Tibial artery (tissue), 4 donors: ENCODE measurements at places on chromosomes 12 and 14.

DNA sequence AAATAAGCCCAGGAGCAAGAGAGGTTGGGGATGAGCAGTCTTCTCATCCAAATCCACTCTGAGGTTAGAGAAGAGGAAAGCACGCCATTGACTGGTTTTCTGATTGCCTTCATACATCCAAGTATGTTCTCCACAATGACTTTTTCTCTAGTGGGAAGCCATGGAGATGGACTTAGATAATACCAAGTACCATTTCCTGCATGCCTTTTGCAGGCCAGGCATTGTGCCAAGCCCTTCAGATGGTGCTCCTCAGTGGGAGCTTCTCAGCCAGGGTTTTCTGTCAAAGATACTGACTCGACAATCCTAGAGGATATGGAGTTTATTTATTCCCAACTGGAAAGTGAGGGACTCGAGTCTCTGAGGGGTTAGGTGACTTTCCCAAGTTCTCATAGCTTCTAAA, 218.0 kb downstream of the ZFP36L1 start:
- peak; percentile 63 for DNase-seq

- no peak for DNase-seq
These were observed 188.7 kb upstream of the ARID2 start for GRCh38 chr12:45540661-45541341.

GRCh38 chr12:116236148-116236731, 41.3 kb downstream of the MED13L start:
- peak; percentile 40 for DNase-seq

- DNase-seq = no peak
These were observed 75.2 kb downstream of the FIGNL2 start for GRCh38 chr12:51773145-51773869.

- DNase-seq = no peak
These were observed 17.6 kb downstream of the CHGA start for GRCh38 chr14:92940543-92940942.

- no peak for DNase-seq
These were observed 32.4 kb downstream of the FERMT2 start for GRCh38 chr14:52918486-52918885.

DNA sequence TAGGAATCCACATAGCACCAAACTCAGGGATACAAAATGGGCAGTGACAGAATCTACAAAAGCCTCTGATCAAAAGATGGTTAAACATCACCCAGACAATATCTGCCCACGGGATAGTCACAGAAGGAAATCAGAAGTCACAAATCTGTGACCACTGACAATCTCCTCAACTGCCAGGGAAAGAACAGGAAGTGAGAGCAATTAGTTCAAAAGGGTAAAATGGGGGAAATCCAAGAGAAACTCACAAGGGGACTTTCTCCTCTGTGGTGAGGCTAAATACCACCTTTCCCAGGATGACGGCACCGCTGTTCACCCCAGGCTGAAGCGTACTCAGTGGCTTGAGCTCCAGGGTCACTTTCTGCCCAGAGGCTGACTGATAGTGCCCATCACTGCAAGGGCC, 10.7 kb downstream of the TTC5 start:
- DNase-seq = no peak

DNA sequence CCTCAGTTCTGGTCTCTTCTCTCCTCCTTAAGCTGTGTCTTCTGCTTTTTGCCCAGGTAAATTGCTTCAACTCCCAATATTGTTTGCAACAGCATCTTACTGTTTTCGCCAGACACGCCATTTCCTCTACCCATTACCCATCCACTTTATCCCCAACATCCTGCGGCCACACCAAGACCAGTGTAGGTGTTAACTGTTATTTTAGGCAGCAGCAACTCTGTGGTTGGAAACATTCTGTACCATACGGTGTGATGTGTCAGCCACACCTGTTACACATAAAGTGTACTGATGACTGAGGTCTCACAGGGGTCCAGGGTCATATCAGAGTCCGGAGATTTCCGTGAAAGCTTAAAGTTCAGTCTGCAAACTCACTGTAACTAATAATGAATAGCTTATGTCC, 21.8 kb upstream of the KLRD1 start:
- no peak for DNase-seq

DNA sequence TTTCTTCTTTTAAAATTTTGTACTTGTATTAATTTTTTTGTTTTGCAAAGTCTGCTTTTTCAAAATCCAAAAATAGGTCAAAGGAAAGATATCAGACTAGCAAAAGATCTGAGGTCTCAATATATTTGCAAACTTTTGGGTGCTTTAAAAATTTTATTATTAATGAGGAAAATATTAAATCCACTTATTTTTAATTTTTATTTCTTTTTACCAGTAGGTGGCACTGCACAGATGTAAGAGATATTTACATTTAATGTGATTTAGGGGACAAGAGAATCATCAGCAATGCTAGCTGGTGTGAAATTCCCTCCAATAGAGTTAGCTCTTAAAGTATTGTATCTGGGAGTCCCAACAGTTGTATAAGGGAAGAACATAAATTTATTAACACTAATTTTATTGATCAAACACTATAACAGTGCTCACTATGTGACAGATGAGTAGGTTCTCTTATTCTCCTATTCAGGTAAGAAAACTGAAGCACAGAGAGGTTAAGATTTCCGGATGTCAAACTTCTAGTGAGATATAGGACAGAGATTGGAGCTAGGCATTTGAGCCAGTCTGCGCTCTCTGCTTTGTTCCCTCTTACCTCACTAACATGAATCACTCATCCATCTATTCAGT, 30.5 kb downstream of the ALX1 start:
- DNase-seq = no peak

GRCh38 chr14:49907186-49907585, 14.3 kb downstream of the ARF6 start:
- DNase-seq = no peak

- DNase-seq = no peak
These were observed 606 bp downstream of the CINP start for GRCh38 chr14:102362084-102362483.

- DNase-seq = no peak
These were observed 2.1 kb downstream of the GNPTAB start for GRCh38 chr12:101828463-101829196.

DNA sequence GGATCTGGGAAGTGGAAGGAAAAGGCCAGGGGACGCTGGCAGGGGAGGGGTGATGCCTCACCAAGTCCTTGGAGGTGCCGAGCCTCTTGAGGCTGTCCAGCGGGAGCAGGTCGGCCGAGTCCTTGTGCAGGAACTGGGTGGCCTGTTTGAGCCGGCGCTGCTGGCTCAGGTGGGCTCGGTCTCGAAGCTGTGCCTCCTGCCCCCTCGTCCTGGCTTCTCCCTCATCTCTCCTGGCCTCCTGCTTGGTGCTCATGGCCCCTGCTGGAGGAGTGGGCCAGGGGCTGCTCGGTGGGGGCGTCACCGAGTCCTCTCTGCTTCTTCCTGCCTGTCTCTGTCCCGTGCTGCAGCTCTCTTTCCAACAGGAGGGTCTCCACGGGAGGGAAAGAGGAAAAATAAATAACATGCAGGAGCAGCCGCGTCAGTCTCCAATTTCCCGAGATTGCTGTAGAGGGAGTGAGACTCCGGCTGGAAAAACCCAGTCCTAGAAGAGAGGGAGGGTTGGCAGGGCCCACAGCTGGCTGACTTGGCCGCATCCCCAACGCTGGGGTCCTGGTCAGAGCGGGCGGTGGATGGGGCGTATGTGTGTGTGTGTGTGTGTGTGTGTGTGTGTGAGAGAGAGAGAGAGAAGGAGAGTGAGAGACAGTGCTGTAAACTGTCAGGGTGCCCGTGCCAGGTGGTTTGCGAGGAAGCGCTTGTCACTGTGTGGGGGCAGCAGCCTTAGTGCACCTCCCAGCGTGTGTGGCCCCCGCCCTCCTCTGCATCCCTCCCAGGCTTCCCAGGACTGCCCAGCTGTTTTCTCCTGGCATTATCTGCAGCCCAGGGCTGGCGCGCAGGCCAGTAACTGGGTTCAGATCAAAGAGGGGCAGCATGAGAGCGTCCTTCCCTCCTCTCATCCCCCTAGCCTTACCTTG, at the start of gene NRIP2:
Gene NRIP2, minus strand, starts transcription at position 455 of the 911 bp plus-strand sequence. Its CDS starts 52 bp downstream, at position 403.
- no peak for DNase-seq

DNA sequence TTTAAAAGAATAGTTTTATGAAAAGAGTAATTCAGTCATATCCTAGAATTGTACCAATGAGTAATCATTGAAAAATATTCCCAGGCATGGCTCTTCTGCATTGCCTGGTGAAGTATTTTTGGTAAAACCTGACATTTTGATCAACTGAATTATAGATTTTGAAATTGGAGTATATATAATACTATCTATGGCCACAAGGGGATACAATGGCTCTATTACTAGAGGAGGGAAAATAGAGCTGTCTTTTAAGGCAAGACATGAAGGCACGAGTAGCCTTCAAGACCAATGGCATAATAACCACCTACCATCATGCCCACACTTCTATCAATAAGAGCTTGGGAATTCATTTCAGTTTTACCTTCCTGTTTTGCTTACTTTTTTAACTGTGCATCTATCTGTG, 1241.4 kb upstream of the TMEM132C start:
- no peak for DNase-seq

DNA sequence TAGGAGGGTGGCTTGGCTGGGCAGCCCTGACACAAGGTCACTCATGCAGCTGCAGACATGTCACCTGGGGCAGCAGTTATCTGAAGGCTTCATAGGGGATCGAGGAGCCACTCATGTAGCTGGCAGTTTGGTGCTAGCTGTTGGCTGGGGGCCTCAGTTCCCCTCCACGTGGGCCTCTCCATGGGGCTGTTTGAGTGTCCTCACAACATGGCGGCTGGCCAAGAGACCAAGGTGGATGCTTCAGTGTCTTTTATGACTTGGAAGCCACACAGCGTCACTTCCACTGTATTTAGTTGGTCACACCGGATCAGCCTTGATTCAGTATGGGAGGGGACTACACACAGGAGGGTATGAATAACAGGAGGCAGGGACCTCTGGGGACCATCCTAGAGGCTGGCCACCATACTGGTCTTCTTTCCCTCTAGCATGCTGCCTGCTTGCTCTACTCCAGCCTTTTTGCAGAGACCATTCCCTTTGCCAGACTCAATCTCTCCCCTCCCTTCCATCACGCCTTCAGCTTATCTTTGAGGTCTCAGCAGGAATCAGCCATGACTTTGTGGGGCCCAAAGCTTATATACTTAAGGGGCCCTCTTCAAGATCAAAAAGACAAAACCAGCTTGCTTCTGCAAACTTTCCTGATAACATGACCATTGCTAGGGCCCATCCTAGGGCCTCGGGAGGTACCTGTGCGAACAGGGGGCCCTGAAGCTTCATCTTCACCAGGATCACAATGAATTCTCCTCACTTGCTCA, 53.4 kb downstream of the RPH3A start:
- no peak for DNase-seq

DNA sequence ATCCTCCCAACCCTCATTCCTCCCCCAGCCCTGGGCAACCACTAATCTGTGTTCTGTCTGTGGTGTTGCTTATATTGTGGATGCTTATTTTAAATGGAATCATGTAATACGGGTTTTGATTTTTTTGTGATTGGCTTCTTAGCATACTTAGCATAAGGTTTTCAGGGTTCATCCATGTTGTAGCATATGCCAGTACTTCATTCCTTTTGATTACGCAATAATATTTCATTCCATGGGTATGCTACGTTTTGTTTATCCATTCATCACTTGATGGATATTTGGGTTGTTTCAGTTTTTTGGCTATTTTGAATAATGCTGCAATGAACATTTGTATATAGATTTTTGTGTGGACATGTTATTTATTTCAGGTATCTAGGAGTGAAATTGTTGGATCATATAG, 82.9 kb downstream of the TSPAN9 start:
- DNase-seq = no peak

DNA sequence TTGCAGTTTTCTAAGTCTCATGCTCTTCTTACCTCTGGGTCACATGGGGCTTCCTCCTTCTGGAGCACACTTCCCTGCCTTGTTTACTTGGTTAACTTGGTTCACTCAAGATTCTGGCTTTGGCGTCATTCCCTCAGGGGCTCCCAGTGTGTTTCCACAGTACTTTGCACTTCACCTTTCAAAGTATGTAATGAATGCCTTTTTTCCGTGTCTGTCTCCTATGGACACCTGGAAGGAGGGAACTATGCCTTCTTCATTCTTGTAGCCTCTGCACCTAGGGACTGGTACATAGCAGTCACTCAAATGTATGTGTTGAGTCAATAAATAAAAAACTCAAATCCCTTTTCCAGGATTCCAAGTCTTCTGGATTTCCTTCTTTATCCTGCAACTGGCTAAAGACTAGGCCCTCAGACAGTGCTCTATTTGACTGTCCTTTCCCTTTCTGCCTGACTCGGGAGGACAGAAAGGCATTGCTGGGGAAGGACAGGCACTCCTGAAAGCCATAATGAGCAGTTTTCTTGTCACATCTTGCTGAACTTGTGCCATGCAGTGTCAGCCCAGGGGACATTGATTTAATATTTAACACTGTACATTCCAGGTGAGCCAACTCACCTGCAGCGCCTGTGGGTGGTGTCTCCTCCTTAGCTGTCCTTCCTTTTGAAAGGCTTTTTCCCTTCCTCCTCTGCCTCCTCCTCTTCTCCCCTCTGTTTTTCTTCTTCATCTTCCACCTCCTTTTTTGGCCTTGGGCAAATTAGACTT, 12.8 kb downstream of the MYRFL start:
- DNase-seq = no peak

- DNase-seq = no peak
These were observed 83.0 kb upstream of the FUT8 start for GRCh38 chr14:65329481-65329880.

GRCh38 chr12:108833355-108833733, 24.0 kb downstream of the SSH1 start:
- DNase-seq = no peak

GRCh38 chr12:33710548-33710947, 270.9 kb upstream of the SYT10 start:
- no peak for DNase-seq

- no peak for DNase-seq
These were observed 7.0 kb downstream of the MYL2 start for GRCh38 chr12:110913119-110914056.

- DNase-seq = no peak
These were observed 2.7 kb upstream of the KLC1 start for GRCh38 chr14:103626146-103626850.

GRCh38 chr12:6461401-6462233, 8.9 kb downstream of the VAMP1 start:
- no peak for DNase-seq

- no peak for DNase-seq
These were observed 3.3 kb upstream of the PSMC6 start for GRCh38 chr14:52703664-52704063.

DNA sequence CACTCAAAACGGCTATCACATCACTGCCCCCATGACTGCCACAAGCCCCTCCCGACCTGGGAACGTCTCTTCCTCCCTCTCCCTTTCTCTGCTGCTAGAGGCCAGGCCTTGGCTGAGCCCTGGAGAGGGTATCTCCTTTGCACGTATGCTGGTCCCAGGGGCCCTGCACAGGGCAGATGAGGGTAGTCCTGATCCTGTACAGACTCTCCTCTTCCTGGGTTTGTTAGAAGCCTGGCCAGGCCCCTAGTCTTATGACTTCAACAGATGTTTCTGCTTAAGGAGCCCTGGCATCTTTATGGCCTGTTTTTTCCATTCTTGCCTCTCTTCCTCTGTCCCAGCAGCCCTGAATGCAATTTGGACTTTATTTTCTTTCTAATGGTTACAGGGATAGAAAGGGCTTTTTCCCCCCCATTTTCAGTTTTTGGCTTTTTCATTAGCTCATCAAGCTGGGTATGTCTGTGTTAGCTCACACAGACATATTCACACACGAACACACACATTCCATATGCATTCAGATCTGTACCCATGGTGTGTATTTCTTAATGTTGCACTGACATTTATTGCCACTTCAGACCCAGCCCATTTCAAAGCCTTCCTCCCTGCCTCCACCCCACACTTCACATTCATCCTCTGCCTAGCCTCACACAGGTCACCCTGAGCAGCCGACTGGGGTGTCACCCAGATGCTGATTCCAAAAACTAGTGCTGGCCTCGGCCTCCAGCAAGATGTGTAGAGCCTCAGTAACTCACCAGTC, 203.2 kb downstream of the ZFP36L1 start:
- DNase-seq = peak; percentile 75

GRCh38 chr14:75417674-75418073, 10.1 kb upstream of the JDP2 start:
- no peak for DNase-seq
